Activated CD4-positive, alpha-beta T cell treated with anti-CD3 and anti-CD28 coated beads, Interleukin-2, amount 10 ng/mL, durations not matched to agents 24 days and 14 days (primary cell): ENCODE measurements at places on chromosomes 2 and 18. TPM values are rescaled to one million over a fixed set of nuclear protein-coding genes. Genes with fewer than 3 reads are reported as not detected.

GRCh38 chr2:170091436-170091835, 86.5 kb upstream of the MYO3B start:
- DNase-seq, result no peak

GRCh38 chr2:127985026-127985734, 42.7 kb downstream of the SAP130 start:
- DNase-seq, result no peak

DNA sequence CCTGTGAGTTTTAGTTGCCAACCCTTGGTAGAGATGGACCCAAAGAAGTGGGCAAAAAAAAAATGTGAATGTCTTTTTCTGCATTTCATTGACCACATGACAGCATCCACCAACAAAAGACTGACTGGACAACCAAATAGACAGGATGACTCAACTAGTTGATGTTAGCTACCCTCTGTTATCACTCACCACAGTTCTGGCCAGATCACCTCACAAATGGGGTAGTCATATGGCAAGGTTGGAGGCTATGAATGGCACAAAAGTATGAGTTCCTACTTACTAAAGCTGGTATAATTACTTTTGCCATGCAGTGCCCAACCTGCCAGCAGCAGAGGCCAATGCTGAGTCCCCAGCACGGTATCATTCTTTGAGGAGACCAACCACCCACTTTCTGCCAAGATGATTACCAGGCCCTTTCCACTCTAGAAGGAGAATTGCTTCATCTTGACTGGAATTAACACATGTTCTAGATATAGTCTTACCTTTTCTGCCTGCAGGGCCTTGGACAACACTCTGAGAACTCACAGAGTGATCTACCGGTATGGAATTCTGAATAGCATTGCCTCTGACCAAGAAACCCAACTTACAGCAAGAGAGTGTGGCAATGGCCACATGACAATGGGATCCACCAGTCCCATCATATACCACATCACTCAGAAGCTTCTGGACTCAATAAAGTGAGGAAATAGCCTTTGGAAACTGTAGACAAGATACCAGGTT, 20.1 kb upstream of the TCF7L1 start:
- DNase-seq, result no peak

The NR4A2 gene
- total RNA-seq, result 13.2 and 14.1 TPM in 2 replicates

DNA sequence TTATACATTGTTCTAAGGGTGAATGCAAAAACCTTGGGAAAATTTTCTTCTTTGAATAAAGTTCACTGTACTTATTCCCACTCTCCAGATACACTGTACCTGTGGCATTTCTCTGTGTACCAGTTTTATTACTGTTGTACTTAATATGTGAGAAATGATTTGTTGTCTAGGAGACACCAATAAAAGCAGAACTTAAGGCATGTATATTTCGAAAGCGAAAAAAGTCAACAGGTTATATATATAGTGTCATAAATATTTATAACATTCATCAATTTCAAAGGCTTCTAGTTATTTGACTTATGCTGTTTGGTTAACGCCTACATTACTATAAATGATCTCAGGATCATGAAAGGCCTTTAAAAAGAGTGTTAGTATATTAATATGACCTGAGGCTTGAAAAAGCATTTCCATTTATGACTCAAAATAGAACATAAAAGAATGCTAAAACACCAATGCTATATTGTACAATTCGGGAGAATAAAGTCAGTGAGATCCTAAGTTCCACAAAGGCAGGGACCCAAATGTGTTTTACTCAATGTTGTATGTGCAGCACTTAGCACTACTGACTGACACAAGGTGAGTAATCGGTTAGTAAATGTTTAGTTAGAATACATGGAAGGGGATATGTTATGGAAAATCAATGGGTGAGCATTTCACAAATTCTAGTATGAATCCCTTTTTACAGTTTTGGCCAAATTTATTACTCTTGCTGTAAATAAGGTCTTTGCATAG, 32.2 kb upstream of the HNRNPA3 start:
- no peak for DNase-seq

- DNase-seq, result no peak
These were observed 42.1 kb downstream of the SRBD1 start for GRCh38 chr2:45568935-45569334.

The CNGA3 gene
- total RNA-seq, result not detected in 2 replicates

GRCh38 chr2:99559075-99559662, 69.4 kb upstream of the REV1 start:
- DNase-seq, result peak; percentile 93

DNA sequence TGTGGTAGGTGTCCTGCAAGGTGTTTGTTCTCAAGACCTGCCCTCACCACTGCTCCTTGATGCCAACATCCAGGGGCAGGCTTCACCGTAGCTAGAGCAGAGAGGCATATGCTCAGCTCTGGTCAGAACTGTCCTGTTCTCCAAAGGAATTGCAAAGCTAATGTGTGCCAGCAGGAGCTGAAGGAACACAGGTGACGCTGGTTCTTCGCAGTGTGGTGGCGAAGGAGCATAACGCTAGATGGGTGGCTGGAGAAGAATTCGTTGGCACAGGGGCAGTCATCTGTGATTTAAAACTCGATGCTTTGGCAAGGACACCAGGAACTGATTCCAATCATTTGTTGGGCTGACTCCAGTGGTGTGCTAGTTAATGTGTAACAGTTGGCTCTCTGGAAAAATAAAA, 11.4 kb upstream of the PER2 start:
- no peak for DNase-seq

DNA sequence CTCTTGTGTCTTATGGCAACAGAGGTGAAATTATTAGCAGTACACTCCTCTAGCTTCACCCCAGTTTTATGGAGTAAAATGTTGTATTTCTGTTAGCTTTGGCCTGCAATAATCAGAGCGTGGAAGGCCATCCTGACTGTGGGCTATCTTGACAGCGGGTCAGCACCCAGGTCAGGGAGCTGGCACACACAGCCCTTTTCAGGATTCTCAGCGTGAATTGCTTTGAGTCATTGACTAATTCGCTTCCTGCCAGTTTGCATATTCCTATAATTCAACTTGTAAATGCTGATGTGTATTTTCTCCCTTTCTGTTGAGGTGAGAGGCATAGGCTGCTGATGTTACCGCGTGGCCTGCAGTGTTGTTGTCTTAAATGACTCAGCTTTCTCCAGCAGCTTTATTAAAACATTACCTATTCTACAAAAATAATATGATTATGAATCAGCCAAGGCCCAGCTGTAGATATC, 109.6 kb upstream of the EML6 start:
- no peak for DNase-seq

DNA sequence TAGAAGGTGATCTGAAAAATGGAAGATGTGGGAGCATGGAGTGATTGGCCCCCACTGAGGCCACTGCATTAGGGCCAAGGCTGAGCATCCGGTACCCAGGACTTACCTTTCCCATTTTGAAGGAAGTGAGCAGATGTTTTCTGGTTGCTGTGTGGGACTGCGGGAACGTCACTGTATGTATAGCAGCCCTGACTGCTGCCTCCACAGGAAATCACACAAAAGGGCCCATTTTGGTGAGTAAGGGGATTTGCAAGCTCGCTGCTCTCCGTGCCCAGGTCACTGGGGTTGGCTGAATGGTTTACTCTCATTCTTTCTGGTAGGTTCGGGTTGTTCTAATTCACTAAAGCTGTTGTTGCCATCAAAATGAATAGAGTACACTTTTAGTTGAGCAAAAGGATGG, at the start of gene CRYGB:
Gene CRYGB, minus strand, starts transcription at position 153 of the 400 bp plus-strand sequence. Its CDS starts 38 bp downstream, at position 115.
- no peak for DNase-seq

- DNase-seq, result no peak
These were observed 126.2 kb downstream of the NUP35 start for GRCh38 chr2:183250472-183250871.

- no peak for DNase-seq
These were observed 55.7 kb downstream of the PTPN2 start for GRCh38 chr18:12828116-12829051.

GRCh38 chr18:12491611-12492435, 84.1 kb downstream of the PRELID3A start:
- no peak for DNase-seq

The FZD7 gene
- total RNA-seq, result 1.3 TPM in 2 replicates

DNA sequence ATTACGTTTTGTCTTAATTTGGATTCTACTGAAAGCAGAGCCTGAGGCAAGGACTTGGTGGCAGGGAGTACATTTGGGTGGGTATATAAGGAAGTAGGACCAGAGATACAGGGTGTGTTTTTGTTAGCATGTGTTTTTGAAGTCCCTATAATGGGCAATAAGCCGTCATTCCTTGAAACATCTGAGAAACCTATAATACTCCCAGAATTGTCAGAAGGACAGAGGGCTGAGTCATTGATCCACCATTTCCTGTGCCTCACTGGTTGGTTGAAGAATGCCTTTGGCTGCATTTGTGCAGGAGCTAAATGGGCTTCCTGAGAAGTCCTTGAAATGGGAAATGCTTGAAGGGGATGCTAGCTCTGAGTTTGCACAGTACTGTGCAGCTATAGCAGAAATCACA, 281.8 kb upstream of the ZEB2 start:
- DNase-seq, result no peak

GRCh38 chr2:232611559-232612218, 21.7 kb upstream of the EFHD1 start:
- DNase-seq, result peak; percentile 91

- no peak for DNase-seq
These were observed 223.2 kb upstream of the PIK3C3 start for GRCh38 chr18:41731884-41732283.

- DNase-seq, result no peak
These were observed 21.1 kb upstream of the PLEK start for GRCh38 chr2:68344031-68344430.

DNA sequence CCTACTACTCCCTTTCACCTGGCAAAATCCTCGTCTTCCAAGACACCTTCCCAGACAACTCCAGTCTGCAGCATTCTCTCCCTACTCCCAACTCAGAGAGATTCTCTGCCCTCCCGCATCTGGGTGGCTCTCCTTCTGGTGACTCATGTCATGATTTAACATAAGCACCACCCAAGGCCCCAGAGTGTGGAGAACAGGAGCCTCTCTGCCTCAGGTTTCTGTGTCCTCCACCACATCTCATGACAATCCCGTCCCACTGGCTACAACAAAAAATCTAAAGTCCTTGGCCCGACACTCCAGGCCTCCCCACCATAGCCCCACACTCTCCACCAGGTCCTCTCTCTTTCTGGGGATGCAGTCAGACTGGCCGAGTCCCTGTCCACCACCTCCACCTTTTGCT, 197.1 kb downstream of the BCL11A start:
- no peak for DNase-seq

The FARSB gene
- total RNA-seq, result 57.4 and 58.5 TPM in 2 replicates

DNA sequence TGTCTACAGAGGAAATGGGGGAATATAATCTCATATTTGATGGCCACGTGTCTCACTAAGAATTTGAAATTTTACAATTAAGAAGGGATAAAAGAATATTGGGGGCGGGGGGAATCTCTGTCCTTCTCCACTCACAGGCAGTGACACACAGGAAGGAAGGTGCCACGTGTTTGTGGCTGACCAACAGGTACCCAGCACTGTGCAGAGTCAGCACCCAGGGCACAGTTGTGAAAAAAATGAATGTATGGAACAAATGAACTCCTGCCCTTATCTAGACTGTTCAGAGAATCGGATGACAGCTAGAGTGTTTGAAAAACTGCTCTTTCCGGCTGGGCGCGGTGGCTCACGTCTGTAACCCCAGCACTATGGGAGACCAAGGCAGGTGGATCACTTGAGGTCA, 317.0 kb upstream of the MYT1L start:
- DNase-seq, result no peak

GRCh38 chr18:28007841-28008240, 169.1 kb downstream of the CDH2 start:
- no peak for DNase-seq

- DNase-seq, result no peak
These were observed 8.7 kb upstream of the HS6ST1 start for GRCh38 chr2:128327180-128327964.

DNA sequence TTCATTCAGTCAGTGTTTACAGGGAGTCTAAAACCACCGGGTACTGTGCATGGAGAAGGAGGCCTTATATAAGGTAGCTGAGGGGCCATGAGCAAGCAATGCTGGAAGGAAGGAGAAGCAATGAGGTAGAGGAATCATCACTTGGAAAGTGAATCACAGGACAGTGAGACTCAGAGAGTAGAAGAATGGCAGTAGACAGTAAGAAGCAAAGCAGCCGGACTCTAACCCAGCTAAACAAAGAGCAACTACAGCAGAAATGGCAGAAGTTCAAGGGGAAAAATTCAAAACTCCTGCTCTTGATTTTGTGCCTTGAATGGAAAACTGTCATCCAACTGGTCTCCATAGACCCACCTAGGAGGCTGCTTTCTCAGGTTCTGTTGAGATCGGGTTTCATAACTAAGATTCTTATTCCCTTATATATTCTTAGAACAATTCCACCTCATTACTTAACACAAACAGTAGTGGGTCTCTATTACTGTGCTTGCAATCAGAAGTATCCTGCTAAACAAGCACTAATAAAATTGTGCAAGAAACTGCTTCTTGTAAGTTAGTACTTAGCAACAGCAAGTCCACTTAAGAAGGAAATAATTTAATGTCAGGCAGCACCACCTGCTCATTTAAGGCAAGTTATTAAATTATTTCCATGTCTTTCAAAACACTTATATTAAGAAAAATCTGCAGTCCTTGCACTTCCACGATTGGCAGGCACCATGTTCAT, 68.0 kb downstream of the RBMS1 start:
- DNase-seq, result no peak

- DNase-seq, result no peak
These were observed 149.2 kb downstream of the ARHGAP28 start for GRCh38 chr18:6878556-6879297.

DNA sequence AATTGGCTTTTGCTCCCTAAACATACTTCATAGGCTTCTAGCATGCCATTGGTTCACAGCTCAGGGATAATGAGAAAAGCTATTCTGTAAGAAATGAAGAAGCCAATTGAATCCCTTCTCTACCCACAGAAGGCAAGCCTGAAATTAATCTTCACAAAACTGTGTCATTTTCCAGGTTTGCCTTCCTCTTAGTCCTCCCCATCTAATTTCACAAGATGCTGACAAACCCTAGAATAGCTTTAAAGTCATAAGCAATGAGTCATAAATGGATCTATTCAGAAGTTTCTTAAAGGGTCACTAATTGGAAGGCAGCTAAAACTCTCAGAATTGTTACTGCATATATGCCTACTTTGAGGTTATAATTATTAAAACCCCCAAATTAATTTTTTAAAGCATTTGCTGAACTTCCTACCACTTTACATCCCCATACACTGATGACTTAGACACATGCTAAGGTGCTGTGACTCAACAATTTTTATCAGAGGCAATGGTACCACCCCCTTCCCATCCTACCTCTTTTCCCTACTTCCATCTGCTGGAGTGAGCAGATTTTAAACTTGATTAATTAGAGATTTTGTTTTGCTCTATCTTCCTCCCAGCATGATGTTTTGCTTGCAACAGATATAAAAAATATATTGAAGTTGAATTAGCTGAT, 51.3 kb upstream of the NABP1 start:
- peak; percentile 25 for DNase-seq

The NDUFS1 gene
- 81.5 and 82.6 TPM in 2 replicates for total RNA-seq

The UGT1A3 gene
- not detected in 2 replicates for total RNA-seq

DNA sequence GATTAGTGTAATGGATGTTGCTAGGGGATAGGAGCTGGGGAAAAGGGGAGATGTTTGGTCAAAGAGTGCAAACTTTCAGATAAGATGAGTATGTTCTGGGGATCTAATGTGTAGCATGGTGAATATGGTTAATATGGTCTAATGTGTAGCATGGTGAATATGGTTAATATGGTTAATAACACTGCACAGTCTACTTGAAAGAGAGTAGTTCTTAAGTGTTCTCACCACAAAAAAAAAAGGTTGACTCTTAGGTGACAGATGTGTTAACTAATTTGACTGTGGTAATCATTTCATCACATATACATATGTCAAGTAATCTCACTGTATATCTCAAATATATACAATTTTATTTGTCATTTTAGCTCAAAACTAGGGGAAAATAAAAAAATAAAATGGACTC, 121.3 kb upstream of the CD226 start:
- DNase-seq, result no peak
